8988T (cell line): ENCODE measurements at places on chromosomes 5 and 9.
A peak's percentile ranks its signal among the peaks of the same experiment; 100 is the strongest.

DNA sequence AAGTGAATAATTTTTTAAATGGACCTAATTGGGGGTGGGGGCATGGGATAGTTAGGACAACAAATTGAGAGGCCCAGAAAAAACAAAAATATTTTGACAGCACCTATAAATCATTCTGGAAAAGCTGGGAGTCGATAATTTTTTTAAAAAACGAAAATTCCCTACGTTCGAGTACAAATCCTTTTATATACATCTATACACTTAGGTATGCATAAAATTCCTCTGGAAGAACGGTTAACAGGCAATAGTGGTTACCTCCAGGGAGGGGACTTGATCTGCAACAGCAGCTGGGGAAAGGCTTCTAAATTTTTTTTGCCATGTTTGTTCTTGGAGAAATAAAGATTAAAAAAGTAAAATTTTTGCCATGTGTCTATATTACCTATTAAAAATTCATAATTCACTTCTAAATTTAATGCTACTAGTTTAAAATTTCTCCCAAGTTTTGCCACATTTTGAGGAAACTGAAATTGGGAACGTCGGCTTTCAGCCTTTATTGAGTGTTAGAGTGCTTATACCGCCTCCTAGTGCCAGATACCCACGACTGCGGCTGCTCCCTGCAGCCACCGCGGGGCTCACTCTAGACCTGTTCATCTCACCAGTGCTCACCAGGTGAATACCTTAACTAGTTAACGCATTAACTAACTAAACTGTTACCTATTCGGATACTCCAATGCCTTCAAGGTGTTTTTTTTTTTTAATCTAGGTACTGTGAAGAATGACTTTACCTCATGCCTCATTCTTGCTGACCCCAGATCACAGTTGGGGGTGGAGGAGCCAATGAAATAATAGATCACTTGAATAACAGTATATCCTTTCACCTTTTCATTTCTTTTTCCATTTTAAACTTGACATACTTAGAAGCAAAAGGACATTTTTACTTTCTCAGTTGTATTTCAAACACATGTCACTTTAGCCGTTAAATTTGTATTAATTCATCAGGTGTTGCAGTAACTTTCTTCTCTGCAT is 1.8 kb upstream of the BHMT start:
- DNase-seq = peak; percentile 45

- DNase-seq = no peak
Observed at GRCh38 chr9:70682298-70682697, 267.8 kb upstream of the KLF9 start.

DNA sequence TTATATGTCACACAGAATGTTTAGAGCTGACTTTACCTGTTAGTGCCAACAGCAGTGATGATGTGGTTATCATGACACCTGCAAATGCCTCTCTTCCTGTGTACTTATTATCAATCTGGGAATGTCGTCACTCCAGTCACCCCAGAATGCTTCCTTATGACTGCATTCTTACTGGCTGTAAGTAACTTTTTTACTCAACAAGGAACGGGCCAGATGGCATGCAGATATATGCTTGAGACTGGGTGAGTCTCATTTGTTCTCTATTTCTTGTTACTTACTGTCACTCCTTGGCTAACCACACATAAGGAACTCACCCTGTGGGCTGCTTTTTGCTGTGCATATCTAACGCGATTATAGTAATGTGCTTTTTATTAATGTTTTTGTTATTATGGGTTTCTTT is 385.5 kb upstream of the MEF2C start:
- DNase-seq = no peak

- DNase-seq = no peak
Observed at GRCh38 chr9:32393911-32394310, 9.5 kb downstream of the ACO1 start.

GRCh38 chr9:93257808-93258331 is 73.9 kb downstream of the WNK2 start:
- DNase-seq = peak; percentile 46

GRCh38 chr9:130095872-130096271 is 42.2 kb downstream of the GPR107 start:
- no peak for DNase-seq

DNA sequence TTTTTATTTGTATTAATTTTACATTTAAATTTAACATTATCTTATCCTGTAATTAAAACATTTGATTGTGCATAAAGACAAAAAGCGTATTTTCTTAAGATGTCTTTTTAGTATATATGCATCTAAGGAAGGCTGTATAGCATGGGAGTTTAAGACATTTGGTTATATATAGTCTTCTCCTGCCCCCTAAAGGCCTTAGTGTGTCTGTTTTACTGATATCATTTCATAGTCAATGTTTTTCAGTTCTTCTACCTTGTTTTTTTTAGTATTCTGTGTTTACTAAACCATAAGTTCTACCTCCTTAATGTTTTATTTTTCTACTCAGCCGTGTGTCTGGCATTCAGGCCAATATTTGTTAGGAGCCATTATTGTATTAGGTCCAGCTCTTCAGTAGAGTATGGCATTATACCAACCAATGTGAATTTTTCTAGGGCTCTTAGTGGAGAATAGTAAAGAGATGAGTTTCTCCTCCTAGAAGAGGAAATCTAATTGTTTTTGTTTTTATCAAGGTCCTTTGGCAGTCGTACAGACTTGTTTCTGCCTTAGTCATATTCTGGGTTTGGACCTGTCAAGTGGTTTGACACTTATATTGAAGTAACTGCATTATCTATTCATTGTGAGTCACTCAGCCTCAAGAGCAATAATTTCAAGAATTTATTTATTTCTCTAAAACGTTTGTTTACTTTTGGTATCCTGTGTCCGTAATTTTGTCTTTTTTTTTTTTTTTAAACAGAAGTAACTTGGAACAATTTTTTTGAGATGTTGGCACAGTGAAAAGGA is 74.8 kb downstream of the SLF1 start:
- no peak for DNase-seq
